ENCODE measurements at places on chromosomes 7 and 10.

DNA sequence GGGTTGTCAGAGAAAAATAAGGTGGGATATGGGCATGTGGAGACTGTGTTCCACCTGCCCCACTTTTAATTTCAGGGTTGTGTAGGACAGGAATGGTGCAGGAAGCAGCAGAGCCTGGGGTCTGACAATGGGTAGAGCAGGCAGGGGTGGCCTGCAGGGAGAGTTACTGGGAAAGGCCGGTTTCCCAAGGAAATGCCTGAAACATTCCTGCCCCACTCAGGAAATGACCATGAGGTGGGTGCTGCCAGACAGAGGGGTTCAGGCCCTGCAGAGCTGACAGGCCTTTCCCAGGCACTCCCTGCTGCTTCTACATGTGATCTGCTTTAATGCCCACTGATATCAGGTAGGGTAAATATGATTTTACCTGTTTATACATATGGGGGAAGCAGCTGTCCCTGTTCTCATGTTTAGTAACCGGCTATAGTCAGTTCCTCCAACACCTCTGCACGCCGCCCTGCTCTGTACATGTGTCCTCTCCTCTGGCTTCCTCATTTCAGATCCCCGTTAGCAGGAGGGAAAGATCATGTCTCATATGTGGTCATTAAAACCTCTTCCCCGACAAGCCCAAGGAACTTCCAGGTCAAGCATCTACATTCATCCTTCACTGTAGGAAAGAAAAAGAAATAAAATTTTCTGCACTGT is 118.6 kb upstream of the PRSS58 start:
- no peak for DNase-seq

DNA sequence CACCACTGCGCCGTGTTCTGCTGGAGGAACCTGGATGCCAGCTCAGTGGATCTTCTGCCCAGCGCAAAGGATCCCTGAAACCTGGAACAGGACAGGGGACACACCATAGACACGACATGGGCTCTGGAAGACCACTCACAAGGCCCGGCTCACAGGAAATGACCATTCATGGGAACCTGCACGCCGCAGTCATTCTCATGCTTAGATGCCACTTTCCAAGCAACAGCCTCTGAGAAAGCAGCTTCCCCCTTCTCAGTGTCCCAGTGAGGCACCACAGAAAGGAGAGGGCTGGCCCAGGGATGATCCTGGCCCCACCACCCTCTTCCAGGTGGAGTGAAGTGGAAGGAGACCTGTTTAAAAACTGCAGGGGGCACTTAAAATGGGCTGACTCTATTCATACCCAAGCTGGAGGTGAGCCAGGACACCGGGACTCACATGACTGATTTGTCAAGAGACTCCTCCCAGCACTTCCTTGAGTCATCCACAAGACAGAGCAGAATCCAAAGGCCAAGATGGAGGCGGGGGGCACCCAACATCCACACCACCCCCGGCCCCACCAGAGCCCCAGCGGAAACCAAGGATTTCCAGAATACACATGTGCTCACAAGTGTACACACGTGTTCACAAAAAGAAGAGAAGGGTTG is 11.2 kb downstream of the CTBP2 start:
- no peak for DNase-seq

- no peak for DNase-seq
Observed at GRCh38 chr7:129778770-129779601, 167.5 kb downstream of the NRF1 start.

DNA sequence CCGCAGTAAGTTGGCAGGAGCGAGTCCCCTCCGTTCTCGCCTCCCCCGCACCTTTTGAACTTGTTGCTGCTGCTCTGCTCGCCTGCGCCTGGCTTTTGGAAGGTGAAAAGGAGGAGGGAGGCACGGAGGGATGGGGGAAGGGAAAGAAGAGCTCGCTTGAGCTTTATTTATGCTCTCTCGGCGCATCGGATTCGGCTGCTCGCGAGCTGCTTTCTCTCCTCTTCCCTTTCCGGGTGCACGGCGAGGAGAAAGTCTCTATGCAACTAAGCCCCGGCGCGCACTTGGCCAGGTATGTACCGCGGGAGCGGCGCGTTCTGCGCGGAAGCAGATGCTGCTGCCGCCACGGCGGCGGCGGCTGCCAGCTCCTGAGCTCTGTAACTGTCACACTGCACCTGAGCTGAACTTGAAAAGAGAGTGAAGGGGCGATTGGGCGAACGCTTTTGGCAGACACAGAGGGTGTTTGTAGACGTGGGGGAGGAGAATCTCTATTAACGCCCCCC is 551 bp downstream of the KCND2 start:
- DNase-seq = no peak

DNA sequence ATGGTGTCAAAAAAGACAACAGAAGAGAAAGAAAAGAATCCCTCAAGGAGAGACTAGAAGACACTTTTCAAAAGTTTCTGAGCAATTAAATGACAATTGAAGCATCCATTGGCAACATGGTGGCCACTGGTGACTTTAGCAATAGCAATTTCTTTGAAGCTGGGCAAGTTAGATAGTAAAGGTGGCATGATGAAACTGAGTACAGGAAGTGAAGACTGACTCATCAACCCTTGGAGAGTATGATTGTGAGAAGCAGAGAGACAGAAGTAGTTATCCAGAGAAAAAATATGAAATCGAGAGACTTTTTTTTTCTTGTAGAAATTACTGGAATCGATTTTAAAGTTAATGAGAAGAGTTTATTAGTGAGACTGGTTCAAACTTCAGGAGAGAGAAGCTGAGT is 52.5 kb downstream of the DGKB start:
- DNase-seq = no peak

- no peak for DNase-seq
Observed at GRCh38 chr7:115676080-115676479, 354.5 kb downstream of the TFEC start.
